ENCODE measurements at places on chromosomes 4 and X. TPM values are rescaled to one million over a fixed set of nuclear protein-coding genes. Genes with fewer than 3 reads are reported as not detected.

- H3K4me1 ChIP-seq: no peaks in the 10 kb centered on the region
- no peaks in the 10 kb centered on the region for H3K27me3 ChIP-seq
- no peak overlapping the region for H3K27ac ChIP-seq
- H3K36me3 ChIP-seq: no peaks in the 10 kb centered on the region
- no peak for DNase-seq
Observed at GRCh38 chrX:78042601-78043000, 61.4 kb upstream of the PGK1 start.

DNA sequence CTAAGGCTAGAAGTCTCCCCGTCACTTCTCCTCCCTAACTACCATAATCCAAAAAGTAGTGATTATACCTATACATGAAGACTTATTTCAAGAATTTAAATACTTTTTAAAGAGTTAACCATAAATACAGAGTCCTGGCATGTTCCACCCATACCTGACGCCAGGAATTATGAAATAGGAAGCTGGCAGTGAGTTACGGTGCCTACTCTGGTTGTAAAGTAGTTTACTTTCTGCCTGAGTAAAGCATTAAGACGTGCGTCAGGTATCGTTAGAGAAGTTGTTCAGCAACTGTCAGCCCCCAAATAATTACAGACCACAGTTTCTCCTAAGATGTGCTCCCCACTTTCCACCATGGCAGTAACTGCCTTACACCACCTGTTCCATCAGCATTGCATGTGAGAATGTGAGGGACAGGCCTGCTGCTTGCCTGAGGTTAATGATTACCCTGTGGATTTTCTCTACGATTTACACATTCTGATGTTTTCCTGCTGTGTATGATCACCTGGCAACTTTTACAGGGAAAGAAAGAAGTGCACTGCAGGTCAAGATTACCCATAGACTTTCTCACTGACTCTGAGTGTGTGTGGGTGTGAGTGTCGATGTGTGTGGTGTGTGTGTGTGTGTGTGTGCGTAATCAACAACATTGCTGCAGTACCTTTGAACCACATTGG, 92.3 kb upstream of the SLC7A11 start:
- no peaks in the 10 kb centered on the region for H3K27me3 ChIP-seq
- no peaks in the 10 kb centered on the region for H3K4me1 ChIP-seq
- H3K27ac ChIP-seq: no peak overlapping the region
- DNase-seq: no peak

GRCh38 chrX:124239324-124239723, 93.1 kb upstream of the TEX13D start:
- no peaks in the 10 kb centered on the region for H3K36me3 ChIP-seq
- no peaks in the 10 kb centered on the region for H3K27me3 ChIP-seq
- DNase-seq: no peak
- peaks cover 31% of the 10 kb centered on the region for H3K4me1 ChIP-seq

DNA sequence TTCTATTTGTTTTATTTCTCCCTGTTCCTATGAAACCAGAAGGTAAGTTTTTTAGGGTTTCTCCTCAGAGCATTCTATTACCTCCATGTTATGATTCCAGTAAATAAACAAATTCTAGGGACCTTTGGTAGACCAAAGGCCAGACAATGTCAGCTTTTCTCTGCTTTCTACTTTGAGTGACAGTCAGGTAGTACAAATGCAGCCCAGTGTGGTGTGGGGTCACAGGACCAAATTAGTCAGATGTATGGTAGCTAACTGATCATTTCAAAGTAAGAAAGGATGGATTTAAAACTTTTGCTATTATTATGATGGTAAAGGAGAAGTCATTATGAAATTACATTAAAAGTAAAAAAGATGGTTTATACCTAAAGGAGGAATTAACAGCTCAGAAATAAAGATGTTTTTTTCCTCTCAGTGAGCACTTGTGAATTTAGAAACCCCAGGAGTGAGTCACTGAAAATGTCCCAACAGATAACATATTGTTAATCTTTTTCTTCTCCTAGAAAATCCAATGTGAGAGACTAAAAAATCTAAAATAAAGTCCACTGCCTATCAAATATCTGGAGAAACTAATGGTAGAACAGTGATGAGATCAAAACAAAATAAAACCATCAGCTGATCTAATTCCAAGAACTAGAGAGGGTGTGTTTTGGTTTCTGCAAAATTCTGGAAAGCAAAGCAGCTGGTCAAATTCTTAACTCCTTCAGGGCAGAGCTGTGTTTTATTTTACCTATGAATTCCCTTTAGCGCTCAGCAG, 16.6 kb upstream of the KLHL2 start:
- H3K27ac ChIP-seq: no peak overlapping the region
- peaks cover 16% of the 10 kb centered on the region for H3K4me1 ChIP-seq
- H3K4me3 ChIP-seq: no peak overlapping the region
- DNase-seq: no peak
- no peaks in the 10 kb centered on the region for H3K27me3 ChIP-seq
- no peaks in the 10 kb centered on the region for H3K36me3 ChIP-seq

Gene PKD2
- 69.7 TPM for total RNA-seq

DNA sequence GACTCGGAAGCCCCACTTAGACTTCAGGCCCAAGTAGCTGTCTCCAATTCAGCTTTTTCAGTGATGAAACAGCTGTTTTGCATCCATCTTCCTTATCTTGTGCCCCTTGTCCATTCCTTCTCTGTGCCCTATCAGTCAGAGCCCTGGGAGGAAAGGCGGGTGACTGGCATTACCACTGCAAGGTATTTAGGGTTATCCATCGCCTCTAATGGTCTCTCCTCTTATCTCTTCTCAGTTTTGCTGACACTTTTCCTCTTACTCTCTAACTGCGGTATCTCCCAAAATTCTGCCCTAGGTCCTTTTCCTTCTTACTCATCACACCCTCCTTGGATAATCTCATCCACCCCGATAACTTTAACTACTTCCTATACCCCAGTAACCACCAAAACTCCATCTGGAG, 13.7 kb downstream of the GAB3 start:
- no peaks in the 10 kb centered on the region for H3K36me3 ChIP-seq
- no peaks in the 10 kb centered on the region for H3K27me3 ChIP-seq
- H3K4me1 ChIP-seq: peaks cover 63% of the 10 kb centered on the region
- DNase-seq: no peak

GRCh38 chrX:112839856-112840255, 775 bp downstream of the AMOT start:
- no peaks in the 10 kb centered on the region for H3K27me3 ChIP-seq
- no peak overlapping the region for H3K27ac ChIP-seq
- H3K4me1 ChIP-seq: peaks cover 13% of the 10 kb centered on the region

Data from chondrocyte (in vitro differentiated cells).